ENCODE measurements at places on chromosomes 7 and 10.

DNA sequence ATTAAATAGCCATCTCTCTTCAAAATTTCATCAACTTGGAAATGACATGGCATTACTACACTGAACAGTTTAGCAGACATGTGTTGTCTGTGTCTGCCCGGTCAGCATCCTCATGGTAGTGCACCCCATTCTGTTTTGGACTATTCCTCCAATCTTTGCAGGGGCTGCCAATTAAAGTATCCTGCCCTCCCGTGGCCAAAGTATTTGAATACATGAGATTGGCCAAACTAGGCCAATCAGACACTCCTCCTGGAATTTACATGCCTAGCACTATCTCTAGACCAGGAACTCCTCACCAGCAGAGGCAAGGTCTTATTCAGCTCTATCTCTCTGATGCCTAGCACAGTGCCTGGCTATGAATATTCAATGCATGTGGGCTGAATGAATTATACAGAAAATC, 4.4 kb downstream of the SHTN1 start:
- DNase-seq: no peak

- DNase-seq: no peak
Observed at GRCh38 chr10:60363187-60363586, 26.5 kb downstream of the ANK3 start.

DNA sequence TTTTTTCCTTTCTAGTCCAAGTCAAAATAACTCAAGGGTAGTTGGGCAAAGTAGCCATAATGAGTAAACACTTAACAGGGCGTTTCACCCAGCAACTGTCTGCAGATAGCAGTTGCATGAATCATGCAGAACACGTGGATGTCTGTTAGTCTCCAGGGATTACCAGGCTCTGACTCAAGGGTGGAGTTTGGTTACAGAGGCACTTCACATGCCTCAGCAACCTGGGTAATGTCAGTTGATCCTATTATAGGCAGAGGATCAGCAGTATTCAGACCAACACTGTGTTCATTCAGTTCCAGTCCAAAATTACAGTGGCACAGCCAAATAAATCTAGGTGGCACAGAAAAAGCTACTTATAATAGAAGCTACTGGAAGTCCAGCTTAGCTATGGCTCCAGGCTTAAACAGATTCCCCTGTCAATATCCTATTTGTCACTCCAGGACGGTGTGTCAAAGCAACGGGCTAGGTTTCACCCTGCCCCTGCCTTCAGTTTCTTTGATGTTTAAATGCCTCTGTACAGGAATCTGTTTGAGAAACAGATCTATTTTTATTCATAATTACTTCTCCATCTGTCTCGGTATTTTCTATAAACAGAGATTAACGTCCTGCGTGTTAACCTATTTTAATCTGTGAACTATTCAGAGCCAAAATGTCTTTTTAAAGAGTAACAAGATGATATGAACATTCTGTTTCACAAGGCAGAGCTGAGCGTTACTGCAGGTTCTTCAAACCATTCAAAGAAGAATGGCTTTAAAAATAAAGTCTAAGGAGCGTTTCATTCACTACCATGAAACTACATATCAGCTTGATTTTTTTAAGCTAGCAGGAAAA, 162.6 kb upstream of the AKR1E2 start:
- no peak for DNase-seq

GRCh38 chr7:113013761-113014449, 72.7 kb downstream of the GPR85 start:
- DNase-seq: no peak

GRCh38 chr7:42672339-42672999, 239.4 kb downstream of the C7orf25 start:
- no peak for DNase-seq

Measured in stimulated activated CD4-positive, alpha-beta T cell treated with anti-CD3 and anti-CD28 coated beads, Interleukin-15, amount 100 ng/mL, for 1 hour (primary cell).